ENCODE measurements at places on chromosomes 12 and 14.

DNA sequence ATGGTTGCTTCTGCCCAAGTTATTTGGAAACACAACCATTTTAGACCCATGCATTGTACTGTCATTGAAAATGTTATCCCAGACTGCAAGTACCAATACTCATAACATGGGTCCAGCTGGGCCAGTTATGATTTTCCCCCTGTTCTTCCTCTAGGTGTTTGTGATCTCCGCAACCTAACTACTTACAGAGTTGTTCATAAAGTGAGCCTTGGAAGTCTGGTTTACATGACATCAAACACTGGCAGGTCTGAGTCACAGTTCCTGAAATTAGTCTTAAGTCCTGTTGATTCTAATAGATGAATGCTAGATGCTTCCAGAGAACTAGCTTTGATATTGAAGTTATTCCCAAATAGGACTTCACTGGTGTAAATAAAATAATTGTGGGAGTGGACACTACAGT lies 487.0 kb downstream of the MED13L start:
- no peak for DNase-seq

- DNase-seq = no peak
Measured at GRCh38 chr12:97209997-97210396, 252.6 kb upstream of the RMST start.

DNA sequence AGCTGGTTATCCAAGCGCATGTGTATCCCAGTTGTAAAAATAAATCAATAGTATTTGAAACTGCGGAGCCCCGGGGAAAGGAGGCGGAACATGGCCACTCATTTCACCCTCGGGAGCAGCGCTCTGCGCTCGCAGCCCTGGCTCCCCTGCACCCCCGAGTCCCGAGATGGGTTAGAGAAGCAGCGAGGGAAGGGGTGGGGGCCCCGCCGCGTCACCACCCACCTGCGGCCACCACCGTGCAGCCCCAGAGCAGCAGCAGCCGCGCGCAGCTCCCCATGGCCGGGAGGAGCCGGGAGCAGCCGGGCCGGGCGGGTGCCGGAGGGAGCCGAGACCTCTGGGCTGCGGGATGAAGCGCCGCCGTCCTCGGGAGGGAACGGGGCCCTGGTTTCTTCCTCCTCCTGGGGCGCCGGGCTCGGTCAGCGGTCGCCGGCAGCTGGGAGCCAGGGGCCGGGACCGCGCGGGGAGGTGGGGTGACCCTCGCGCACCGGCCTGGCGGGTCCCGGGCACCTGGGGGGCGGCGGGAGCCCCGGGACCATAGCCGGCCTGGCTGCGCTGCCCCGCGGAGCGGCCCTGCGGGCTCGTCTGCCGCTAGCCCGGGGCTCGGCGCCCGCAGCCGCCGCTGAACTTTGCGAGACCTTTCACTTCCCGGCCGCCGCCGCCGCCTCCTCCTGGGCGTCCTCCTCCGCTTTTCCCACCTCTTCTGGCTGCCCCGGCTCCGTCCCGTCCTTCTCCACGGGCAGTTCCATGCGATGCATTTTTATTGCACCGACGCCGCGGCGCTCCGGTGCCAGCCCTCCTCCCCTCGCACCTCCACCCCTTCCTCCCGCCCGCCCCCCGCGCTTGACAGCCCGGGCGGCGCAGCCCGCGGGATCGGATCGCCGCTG lies at the start of gene NTN4:
TSS of gene NTN4 (minus strand) at position 732 of the 884 bp plus-strand sequence. CDS start at position 277, 455 bp downstream.
- no peak for DNase-seq

GRCh38 chr12:65590318-65590717 lies 234.0 kb upstream of the HMGA2 start:
- DNase-seq = no peak

GRCh38 chr14:33794791-33795305 lies 156.0 kb downstream of the EGLN3 start:
- no peak for DNase-seq

DNA sequence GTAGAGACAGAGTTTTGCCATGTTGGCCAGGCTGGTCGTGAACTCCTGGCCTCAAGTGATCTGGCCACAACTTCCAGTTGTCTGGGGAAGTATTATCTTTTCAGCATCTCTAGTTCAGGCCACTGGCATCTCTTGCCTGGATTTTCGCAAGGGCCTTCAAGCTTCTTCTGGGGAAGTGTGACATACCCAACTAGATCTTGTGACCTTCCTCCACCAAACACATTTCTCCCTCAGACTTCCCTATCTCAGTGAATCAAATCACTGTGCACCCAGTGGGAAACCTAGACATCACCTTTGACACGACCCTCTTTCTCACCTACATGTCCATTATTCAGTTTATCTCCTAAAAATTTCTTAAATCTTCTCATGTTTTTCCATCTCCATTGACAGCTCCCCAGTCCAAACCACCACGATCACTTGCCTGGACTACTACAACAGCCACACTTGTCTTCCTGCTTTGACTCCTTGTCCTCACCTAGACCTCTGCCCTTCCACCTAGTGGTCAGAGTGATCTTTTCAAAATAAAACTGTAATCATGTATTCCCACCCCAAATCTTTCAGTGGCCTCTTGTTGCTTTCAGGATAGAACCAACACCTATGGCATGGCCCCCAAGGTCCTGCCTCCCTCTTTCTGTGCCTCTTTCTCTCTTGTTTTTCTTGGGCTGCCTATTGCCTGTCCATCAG lies 3.3 kb downstream of the EEF1AKMT3 start:
- DNase-seq = no peak

- no peak for DNase-seq
Measured at GRCh38 chr14:70188322-70188658, 461 bp downstream of the SLC8A3 start.

DNA sequence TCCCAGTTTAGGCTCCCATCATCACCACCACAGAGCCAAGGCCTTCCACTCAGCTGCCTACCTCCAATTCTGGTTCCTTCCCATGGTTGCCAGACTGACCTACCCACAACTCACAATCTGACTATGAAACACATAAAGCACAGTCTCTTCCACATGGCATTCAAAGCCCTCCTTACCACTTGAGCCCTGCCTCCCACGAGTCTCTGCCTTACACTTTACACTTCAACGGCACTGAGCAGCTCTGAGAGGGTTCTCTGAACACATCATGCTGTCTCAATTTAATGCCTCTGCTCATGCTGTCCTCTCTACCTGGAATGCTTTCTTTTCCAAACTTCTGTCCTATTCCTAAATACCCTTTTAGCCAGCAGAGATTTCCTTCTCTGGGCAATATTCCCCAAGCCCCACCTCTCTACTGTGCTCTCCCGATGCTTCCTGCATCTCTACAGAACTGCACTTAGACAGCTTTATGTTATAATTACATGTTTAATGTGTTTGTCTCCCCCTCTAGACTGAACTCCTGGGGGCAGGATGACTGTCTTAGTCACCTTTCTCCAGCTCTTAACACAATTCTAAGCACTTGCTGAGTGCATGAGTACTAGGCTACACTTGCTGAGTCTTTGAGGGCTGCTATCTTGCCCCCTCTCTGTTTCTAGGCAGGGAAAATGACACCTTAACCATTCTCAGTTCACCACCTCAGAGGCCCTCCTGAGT lies 23.5 kb downstream of the FMNL3 start:
- DNase-seq = no peak

DNA sequence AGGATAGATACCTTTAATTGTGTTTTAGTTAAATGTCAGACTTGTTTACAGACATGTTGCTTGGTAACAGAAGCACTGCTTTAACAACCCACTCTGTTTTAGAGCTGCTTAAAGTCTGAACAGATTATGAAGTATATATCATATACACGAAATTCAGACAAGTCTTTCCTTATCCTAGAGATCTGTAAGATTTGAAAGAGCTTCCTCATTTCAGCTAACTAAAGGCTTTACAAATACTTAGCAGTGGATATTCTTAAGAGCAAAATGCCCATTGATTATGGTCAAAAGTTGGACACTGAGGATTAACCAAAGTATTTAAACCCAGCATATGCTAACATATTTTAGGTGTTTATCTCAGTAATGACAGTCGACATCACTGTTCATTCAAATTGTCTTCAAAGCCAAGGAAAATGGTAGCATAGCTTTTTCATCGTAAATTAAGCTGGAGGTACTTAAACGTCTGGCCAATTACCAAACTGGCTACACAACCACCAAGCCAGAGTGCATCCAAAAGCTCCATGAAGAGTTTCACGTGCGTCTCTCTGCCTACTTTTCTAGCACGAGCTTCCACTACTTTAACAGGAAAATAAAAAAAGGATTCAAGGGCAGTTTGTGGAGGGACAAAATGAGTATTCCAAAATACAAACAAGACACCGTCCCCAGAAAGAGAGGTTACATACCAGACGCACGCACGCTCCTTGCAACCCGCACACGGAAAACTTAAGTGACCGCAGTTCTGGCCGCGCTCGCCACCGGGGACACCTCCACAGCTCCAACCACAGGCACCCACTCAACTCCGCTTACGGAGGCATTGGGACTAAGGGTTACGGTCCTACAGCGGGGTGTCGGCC lies 565 bp downstream of the CEP83 start:
- no peak for DNase-seq

DNA sequence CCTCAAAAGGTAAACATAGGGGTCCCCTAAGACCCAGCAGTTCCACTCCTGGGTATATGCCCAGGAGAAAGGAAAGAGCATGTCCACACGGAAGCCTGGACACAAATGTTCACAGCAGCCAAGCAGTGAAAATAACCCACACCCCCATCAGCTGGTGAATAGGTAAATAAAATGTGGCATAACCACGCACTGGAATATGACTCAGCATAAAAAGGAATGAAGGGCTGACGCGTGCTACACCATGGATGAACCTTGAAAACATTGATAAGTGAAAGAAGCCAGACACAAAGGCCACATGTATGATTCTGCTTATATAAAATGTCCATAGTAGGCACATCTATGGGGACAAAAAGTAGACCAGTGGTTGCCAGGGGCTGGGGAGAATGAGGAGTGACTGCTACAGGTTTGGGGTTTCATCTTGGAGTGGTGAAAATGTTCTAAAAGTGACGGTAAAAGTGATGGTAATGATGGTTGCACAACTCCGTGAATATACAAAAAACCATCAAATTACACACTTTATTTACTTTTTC lies 3.8 kb upstream of the SCARB1 start:
- no peak for DNase-seq

- DNase-seq = no peak
Measured at GRCh38 chr12:94405413-94406116, 54.1 kb downstream of the CEP83 start.

- no peak for DNase-seq
Measured at GRCh38 chr14:24439830-24440605, 2.6 kb downstream of the SDR39U1 start.

DNA sequence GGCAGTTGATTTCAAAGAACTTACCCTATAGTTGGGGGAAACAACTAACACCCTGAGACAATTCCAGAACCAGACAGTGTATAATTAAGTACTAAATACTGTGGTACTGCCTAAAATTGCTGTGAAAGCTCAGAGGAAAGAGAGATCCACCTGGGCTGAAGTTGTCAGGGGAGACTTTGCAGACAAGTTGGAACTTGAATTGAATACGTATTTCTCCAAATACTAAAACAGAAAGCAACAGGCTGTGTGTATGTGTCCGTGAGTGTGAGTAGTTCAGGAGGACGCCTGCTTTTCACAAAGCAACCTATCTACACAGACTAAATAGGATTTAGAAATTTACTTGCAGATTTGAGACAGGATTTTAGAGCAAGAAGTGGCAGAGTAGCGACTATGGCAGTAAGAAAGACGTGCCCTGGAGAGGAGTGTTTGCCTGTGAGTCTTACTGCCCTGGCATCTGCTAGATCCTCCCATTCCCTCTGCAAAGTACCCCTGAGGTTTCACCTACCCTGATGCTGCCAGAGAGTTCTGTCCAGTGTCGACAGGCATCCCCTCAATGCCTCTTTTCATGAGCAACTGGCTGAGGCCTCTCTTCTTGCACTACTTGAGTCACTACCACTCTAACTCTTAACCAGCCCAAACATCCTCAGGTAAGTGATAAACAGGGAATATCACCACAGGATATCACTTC lies 37.4 kb upstream of the BMP4 start:
- DNase-seq = no peak

DNA sequence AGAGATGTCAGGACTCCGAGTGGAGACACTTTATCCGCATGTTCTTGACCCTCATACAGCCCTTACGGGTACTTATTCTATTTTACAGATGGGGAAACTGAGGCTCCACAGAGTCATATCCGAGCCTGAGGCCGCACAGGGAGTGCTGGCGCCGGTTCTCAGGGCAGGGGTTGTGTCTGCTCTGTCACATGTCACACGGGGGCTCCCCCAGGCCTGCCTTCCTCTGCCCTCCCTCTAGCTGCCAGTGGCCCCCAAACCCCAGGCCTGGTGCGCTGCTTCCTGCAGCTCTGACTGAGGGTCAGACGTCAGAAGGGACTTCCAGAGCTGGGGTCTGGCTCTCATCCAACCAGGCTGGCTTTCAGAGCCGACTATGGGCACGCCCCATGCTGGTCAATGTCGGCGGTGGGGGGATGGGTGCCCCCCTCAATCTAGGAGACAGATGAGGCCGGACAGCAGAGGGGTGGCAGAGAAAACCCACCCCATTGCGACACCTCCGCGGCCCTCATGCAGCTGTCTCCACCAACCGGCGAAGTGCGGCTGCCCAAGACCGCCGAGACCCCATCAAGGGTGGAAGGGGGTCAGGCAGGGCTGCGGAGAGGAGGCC lies 811 bp upstream of the INF2 start:
- DNase-seq = no peak
